T-helper 17 cell (primary cell): ENCODE measurements at places on chromosomes 3 and 15. TPM values are rescaled to one million over a fixed set of nuclear protein-coding genes. Genes with fewer than 3 reads are reported as not detected.

CLDN18 gene
- total RNA-seq: not detected

DNA sequence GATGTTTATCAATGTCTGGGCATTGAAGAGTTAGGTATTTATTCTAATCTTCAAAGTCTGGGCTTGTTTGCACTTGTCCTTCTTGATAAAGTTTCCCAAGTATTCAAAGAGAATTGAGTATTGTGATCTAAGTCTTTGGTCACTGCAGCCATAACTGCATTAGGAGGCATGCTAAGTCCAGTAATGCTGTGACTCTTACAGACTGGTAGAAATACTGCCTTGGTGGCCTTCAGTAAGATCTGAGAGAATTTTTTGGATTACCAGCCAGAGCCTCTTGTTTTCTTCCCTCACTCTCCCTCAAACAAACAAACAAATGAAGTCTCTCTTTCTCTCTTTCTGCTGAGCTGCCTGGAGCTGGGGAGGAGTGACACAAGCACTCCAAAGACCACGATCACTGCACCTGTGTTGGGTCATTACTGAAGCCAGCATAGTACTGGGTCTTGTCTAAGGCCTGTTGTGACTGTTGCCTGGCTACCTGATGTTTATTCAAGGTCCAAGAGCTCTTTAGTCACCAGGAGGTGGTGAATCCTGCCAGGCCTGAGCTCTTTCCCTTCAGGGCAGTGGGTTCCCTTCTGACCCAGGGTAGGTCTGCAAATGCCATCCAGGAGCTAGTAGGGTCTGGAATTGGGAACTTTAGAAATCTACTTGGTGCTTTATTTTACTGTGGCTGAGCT, 14.8 kb upstream of the RBP2 start:
- DNase-seq: no peak

DNA sequence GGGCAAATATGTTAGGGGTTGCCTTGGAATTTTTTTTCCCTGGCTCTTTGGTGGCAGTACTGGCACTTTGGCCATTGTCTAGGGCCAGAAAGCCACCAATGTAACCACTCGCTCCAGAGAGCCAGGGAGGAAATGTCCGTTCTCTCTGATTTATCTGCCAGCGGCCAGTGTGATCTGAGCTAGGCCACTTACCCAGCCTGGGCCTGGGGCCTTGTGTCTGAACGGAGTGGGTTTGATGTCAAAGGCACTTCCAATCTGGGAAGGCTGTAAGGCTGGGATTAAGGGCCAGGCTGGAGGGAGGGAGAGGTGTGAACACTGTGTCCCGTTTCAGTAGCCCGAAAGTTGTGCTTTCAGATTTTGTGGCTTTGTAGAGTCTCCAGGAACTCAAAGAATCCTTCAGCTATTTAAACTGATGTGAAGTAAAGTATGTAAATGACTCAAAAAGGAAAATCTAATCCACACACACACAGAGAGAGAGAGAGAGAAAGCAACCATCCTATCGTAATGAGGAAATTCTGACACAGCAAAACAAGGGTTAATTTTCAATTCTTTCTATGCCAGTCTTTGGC, 271.0 kb downstream of the PDZRN3 start:
- no peak for DNase-seq

DNA sequence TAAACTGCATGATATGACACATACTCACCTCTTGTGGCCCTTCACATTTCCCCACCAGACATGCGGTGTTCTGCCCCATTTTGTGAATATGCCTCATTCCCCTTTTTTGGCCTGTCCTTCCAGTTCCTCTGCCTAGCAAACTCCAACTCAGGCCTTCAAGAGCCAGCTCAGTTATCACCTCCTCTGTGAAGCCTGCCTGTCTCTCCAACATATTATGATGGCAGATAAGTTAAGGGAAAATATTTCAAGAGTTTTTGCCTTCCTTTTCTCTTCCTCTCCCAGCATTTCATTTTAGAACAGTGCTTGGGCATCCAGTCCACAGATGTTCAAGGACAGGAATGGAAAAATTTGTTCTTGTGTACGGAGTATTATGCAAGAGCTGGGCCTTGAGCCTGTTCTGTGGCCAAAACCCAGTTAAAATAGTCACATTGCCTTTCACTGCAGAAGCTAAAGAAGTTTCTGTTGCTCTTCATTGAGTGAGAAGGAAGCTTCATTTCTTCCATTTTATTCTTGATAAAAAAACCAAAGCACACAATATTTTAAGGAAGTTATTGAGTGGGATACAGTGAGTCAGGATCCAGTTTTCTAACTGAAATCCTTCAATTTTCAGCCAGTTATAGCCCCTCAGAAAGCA, 192.0 kb downstream of the GHSR start:
- DNase-seq: no peak
